ENCODE measurements at places on chromosomes 4 and X.

DNA sequence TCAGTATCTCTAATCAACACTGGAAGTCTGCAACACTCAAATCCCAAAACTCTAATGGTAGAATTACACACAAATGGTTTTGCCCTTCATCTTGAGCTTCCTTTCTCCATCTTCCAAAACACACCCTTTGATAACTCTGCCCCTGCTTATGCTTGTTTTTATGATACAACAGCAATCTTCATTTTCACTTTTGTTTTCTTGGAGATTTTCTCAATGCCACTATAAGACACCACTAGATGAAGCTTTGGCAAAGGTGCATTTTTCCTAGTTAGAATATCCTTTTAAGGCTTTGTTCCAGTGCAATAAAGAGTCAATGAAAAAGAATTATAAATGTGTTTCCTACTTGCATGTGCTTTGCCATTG lies 472.4 kb upstream of the NWD2 start:
- DNase-seq, result no peak

GRCh38 chr4:79198951-79199587 lies 126.8 kb downstream of the NAA11 start:
- DNase-seq, result no peak

- DNase-seq, result no peak
These were observed 109.8 kb upstream of the PCDH7 start for GRCh38 chr4:30610361-30610760.

GRCh38 chr4:68372588-68372987 lies 22.7 kb upstream of the YTHDC1 start:
- DNase-seq, result no peak

GRCh38 chr4:159526172-159526571 lies 423.3 kb downstream of the RAPGEF2 start:
- DNase-seq, result no peak

DNA sequence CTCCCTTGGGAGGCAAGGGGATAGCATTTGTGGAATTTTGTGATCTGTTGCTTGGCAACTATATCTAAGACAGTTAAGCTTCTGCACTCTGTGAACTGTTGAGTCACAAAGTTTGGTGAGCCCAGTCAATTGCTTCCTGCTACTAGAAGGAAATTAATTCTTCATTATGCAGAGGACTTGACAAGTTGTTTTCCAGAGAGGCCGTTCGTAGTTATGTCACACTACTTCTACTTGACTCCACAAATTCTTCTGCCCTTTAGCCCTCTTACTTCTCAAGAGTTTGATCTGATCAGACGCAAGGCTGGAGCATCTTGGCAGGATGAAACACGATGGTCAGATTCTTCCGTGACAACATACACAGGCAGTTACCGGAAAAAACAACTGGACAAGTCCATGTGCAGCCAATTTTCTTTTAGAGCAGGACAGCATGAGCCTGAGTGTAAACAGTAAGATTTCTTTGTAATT lies at the start of gene C4orf51:
Gene C4orf51, plus strand, starts transcription at position 156 of the 465 bp plus-strand sequence. Its CDS starts 58 bp downstream, at position 214.
- DNase-seq, result no peak

DNA sequence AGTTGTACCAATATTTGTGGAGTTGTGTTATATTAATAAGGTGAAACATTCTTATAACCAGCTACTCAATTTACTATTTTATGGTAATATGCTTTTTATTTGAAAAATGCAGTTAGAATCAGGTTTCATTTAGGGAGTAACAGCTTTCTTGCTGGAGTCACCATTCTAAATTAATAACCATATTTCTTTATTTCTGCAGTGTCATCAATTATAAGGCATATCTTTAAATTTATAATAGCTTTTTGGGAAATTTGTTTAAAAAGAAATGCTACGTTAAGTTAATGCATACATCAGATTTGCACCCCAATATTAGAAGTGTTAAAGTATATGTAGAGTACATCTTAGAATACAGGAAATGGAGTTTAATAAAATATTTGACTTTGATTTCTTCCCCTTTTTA lies 18.9 kb downstream of the USP38 start:
- DNase-seq, result no peak

- no peak for DNase-seq
These were observed 27.4 kb downstream of the GK start for GRCh38 chrX:30680618-30681017.

GRCh38 chrX:29911673-29912072 lies 303.7 kb upstream of the MAGEB2 start:
- DNase-seq, result no peak

DNA sequence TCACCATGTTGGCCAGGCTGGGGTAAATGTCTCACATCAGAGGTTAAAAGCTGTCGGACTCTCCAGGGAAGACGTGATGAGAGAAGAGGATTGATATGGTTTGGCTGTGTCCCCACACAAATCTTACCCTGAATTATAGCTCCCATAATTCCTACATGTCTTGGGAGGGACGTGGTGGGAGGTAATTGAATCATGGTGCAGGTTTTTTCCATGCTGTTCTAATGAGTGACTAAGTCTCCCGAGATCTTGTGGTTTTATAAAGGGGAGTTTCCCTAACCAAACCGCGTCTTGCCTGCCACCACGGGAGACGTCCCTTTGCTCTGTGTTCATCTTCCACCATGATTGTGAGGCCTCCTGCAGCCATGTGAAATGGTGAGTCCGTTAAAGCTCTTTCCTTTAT lies 64.4 kb downstream of the ASMT start:
- no peak for DNase-seq

GRCh38 chr4:141657550-141658250 lies 21.3 kb downstream of the IL15 start:
- DNase-seq, result no peak

- DNase-seq, result no peak
These were observed 97.2 kb upstream of the ADRA2C start for GRCh38 chr4:3668825-3669552.

- DNase-seq, result no peak
These were observed 79.6 kb upstream of the DDX60 start for GRCh38 chr4:168398188-168398587.

- no peak for DNase-seq
These were observed 26.7 kb downstream of the BCLAF3 start for GRCh38 chrX:19964017-19964710.

- no peak for DNase-seq
These were observed 107.1 kb upstream of the C1GALT1C1 start for GRCh38 chrX:120736989-120737388.

- no peak for DNase-seq
These were observed 5.1 kb downstream of the MXD4 start for GRCh38 chr4:2256781-2257191.

GRCh38 chr4:121791481-121791880 lies 9.6 kb upstream of the EXOSC9 start:
- no peak for DNase-seq

- no peak for DNase-seq
These were observed 7.3 kb downstream of the GPR119 start for GRCh38 chrX:130378024-130378669.

DNA sequence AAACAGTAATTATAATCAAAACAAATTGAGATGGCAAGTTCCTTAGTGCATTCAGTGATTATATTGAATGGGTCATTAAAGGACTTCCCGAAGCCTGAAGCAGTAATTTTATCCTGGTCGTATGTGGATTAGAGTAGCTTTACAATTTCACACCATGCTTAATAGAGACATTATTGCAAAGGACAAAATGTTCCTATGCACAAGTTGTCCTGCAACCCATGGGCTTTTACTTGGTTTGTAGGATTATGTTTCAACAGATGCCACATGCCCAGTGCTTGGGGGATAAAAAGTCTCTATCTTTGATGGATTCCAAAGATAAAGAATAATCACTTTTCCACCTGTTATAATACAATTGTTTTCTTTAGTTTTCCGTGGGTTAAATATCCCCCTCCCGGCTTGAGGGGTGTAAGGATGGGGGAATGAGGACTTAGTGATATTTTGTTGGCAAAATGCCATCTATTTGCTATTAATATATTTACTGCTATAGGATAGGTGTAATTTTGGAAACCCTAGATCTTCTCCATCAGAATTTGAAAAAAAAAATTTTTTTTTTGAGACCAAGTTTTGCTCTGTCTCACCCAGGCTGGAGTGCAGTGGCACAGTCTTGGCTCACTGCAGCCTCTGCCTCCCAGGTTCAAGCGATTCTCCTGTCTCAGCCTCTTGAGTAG lies 156.5 kb upstream of the ETNPPL start:
- DNase-seq, result no peak

- no peak for DNase-seq
These were observed 229.1 kb downstream of the ARHGAP10 start for GRCh38 chr4:147960971-147961370.

DNA sequence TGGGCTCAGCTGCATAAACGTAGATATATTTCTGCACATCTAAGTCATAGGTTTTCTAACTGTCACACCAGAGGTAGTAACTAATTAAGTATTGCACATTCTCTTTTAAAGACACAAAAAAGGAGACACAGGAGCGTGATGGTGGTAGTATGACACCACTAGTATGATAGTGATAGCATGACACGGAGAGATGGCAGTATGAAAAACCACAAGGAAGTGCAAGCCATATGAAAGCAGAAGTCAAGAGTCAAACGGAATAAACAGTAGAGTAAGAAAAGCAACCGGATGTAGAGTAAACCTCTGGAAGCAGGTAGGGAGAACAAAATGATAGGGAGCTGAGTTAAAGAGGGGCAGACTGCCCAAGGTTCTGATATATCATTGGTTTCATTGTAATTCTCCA lies 382.2 kb upstream of the INTU start:
- DNase-seq, result no peak

DNA sequence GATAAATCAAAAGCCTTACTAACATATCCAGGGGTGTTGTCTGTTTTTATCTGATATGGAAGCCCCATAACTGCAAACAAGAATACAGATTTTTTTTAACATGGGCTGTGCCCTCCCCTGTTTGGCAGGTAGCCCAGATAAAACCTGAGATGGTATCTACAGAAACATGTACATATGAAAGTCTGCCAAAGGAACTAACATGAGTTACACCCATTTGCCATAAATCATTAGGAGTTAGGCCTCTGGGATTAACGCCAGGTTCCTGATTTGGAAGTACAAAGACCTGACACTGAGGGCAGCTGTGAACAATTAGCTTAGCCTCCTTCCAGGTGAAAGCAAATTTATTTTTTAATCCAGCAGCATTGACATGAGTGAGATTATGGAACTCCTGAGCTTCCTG lies 264.3 kb downstream of the TECRL start:
- no peak for DNase-seq

GRCh38 chr4:158496030-158496741 lies 25.5 kb upstream of the RXFP1 start:
- no peak for DNase-seq

DNA sequence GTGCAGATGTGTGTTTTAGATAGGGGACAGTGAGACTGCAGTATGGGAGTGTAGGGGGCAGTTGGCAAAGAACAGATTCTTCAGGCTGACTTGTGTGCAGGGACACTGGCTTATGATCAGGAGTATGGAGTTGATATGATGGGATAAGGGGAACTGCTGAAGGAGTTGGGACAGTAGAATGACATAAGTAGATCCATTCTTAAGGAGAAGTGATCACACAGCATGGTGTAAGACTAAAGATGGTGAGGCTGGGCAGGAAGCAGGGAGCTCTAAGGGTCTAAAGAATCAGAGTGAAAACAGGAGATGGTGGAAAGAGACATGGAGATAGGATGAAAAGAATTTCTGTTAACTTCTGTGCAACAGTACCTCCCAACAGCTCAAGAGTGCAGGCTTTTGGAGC lies 70.7 kb downstream of the REELD1 start:
- no peak for DNase-seq

DNA sequence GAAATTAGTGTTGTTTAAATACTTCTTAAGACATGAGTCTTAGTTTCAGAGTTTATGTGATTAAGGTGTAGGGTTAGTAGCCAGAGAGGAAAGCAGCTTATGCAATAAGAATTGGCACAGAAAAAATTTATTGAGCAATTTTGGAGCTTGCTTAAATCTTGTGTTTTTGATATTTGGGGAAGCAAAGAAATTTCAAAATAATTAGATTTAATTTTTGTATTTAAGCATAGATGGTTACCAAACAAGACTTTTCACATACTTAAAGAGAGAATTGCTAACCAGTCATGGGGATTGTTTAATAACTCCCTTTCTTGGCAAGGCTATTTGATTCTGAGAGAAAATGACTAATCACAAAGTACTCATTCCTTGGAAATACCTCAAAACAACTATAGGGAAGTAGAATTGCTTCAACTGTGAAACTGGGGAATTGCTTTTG lies 202.0 kb upstream of the GRID2 start:
- no peak for DNase-seq

GRCh38 chrX:41796577-41796976 lies 72.6 kb downstream of the GPR82 start:
- no peak for DNase-seq

- peak; percentile 31 for DNase-seq
These were observed 31.6 kb upstream of the C1QTNF7 start for GRCh38 chr4:15396157-15396800.

DNA sequence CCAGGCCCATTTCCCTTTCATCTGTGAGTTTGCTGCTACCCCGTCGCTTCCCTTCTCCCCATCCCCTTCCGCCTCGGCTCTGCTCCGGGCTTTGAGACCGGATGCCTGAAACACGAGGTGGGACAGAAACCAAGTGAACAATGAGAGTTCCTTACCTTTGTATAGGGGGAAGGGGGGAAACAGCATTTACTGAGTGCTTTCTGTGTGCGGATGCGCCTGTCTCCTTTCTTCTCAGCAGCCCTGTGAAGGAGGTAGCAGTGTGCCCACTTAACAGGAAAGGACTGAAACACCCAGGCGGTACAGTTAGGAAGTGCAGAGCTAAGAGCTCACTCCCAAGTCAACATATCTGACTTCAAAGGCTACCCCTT lies 43.2 kb upstream of the TMSB15B start:
- DNase-seq, result no peak

All from retina (tissue), 1 donor.